ENCODE measurements at places on chromosomes 2 and 18.

- DNase-seq = no peak
Measured at GRCh38 chr2:234161932-234162331, 111.4 kb downstream of the SPP2 start.

DNA sequence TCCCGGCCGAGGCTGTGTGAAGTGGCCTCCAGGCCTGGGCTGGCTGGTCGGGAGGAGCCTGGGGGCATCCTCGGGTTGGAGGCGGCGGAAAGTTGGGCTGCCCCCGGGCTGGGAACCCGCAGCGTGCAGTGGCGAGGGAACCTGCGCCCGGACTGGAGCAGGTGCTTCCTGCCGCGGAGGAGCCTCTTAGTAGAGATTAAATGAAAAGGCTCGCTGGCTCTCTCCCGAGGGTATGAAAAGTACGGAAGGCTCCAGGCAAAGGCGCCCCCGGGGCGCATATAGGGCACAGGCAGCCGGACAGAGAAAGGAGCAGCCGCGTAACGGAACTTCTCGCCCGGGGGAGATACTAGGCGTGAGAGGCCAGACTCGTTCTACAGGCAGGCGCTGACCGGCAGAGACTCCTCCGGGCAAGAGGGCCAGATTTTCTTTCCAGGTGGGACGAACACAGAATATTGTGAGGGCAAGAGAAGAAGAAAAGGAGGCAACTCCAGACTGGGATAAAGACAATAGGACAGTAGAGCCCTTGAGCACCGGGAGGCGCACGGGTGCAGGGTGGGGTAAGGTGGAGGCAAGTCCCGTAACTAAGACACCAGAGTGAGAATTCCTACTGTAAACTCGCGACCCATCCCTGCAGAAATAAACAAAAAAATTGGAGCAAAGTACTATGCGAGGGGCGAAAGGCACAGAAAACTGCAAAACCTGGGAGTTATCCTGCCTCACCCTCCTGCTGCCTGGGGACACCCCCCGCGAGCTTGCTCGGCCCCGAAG is 816 bp downstream of the CDH2 start:
- no peak for DNase-seq

DNA sequence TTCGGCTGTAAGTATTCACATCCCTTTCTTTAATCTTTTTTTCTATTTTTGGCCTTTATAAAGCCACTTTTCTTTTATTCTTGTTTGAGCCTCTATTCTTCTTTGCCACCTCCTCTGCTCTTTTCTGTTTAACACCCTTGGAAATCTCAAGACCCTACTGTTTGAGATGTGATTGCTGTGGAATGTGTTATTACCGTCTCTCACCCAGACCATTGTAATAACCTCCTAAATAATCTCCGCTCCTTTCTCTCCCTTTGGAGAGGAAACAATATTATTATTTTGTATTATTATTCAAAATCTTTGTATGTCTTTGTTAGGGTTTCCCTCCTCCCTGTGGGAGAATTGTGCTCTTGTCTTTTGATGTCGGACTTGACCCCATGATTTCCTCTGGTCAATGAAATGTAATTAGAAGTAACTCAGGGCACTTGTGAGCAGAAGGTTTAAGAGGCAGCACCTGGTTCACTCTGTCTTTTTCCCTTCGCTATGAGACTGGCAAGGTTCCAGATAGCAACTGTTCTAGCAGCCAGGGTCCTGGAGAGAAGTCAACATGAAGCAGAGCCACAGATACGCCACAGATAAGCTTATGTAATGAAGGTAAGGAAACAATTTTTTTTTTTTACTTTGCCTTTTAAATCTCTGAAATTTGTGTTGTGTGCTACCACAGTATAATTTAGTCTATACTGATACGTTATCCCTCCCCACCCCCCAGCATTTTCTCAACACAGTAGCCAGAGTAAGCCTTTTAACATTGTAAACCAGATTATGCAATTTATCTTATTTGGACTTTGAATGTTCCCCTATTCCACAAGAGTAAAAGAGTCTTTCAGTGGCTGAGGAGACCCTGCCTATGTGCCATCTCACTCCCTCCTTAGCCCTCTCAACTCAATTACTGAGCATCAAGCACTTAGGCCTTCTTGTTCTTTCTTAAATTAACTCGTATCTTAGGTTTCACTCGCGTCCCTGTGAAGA is 601.2 kb upstream of the ZNF804A start:
- no peak for DNase-seq

- peak; percentile 63 for DNase-seq
Measured at GRCh38 chr2:42095923-42096408, 48.1 kb downstream of the PKDCC start.

DNA sequence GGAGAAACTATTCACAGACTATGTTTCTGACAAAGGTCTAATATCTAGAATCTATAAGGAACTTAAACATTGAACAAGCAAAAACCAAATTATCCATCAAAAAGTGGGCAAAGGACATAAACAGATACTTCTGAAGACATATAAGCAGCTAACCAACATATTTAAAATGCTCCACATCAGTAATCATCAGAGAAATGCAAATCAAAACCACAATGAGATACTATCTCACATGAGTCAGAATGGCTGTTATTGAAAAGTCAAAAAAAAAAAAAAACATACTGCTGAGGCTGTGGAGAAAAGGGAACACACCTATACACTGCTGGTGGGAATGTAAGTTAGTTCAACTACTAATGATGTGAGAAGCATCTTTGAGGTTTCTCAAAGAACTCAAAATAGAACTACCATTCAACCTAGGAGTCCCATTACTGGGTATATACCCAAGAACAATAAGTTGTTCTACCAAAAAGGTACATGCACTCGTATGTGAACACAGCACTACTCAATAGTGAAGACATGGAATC is 220.4 kb upstream of the TFPI start:
- DNase-seq = no peak

- DNase-seq = no peak
Measured at GRCh38 chr2:11891671-11892440, 145.4 kb downstream of the LPIN1 start.

- DNase-seq = no peak
Measured at GRCh38 chr2:126887506-126887905, 11.2 kb upstream of the TEX51 start.

- DNase-seq = no peak
Measured at GRCh38 chr2:212387146-212387545, 151.5 kb downstream of the ERBB4 start.

DNA sequence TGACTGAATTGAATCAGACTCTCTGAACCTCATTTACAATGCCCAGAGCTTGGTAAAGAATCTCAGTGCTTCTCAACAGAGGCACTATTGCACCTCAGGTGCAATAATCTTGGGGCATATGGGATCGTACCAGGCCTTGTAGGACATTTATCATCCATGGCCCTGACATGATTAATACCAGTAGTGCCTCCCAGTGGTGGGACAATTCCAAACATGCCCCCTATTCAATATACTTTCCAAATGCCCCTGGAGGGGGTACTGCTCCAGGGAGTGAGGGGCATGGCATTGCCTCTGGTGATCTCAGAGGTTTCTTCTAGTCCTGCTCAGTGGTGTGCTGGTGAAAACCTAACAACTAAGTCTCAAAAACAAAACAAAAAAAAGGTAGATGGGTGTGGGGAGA is 174.9 kb upstream of the SMAD2 start:
- no peak for DNase-seq

GRCh38 chr18:69674292-69674877 is 273.3 kb downstream of the CD226 start:
- DNase-seq = no peak

DNA sequence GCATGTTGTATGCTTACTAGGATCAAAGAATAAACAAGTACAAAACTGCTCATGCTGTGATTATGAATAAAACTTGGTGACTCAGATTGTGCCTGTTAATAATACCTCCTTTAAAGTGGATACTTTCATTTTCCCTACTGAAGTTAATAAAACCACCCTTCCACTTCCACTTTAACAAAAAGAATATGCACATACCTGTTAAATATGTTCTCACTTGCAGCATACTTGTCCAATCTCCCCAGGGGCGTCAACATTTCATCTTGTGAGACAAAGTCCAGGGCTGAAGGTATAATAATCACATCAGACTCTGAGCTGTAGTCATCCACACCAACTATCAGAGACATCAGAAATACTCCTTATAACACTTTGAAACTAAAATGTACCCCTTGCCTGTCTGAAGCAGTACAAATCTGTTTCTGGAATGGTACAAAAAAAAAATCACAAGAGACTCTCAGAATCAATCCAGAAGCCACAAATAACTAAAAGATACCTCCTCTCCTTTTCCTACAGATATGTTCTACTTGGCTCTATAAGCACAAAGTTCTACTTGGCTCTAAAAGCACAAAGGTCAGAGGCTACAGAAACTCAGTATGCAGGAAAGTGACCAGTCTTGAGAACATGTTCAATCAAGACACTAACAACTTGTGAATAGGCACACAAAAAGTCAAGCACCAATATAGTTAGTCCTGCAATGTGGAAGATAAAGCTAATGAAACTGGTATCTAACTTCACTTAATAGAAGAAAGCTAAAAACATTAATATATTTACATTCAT is 19.3 kb downstream of the PPP4R1 start:
- DNase-seq = no peak

DNA sequence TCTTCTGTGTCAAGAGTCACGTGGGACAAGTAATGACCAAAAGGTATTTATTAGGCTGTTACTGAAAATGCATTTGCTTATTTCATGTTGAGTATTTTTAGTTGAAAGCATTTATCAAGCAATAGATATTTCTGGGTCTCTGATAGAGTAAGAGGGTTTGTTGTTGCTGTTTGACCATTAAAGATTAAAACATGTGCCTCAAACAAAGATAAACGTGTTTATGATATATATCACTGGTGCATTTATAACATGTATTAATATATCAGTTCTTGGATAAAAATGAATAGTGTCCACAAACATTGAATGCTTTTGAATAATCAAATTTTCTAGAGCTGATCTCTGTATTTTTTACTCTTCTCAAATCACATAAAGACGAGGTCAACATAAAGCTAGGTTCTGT is 467.7 kb downstream of the THSD7B start:
- DNase-seq = no peak

DNA sequence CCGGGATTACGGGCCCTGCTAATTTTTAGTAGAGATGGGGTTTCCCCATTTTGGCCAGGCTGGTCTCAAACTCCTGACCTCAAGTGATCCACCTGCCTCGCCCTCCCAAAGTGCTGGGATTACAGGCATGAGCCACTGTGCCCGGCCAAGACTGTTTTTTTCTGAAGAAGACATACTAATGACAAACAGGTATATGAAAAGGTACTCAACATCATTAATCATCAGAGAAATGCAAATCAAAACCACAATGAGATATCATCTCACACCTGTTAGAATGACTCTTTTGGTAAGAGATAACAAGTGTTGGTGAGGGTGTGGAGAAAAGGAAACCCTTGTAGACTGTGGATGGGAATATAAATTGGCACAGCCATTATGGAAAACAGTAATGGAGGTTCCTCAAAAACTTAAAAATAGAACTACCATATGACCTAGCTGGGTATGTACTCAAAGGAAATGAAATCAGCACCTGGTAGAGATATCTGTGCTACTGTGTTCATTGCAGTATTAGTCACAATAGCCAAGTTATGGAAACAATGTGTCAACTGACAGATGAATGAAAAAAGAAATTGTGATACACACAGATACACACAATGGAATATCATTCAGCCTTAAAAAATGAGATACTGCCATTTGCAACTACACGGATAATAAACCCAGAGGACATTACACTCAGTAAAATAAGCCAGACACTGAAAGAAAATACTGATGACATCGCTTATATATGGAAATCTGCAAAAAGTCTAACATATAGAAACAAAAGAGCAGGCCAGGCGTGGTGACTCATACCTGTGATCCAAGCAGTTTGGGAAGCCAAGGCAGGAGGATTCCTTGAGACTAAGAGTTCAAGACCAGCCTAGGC is 20.8 kb downstream of the SOS1 start:
- DNase-seq = no peak

All from stimulated activated CD4-positive, alpha-beta T cell treated with anti-CD3 and anti-CD28 coated beads, Interleukin-12 subunit alpha, Interleukin-12 subunit beta, amount 100 ng/mL, for 48 hours (primary cell).